ENCODE measurements at places on chromosomes 7 and 10.

- DNase-seq: no peak
Observed at GRCh38 chr10:132848951-132849545, 63.1 kb upstream of the NKX6-2 start.

DNA sequence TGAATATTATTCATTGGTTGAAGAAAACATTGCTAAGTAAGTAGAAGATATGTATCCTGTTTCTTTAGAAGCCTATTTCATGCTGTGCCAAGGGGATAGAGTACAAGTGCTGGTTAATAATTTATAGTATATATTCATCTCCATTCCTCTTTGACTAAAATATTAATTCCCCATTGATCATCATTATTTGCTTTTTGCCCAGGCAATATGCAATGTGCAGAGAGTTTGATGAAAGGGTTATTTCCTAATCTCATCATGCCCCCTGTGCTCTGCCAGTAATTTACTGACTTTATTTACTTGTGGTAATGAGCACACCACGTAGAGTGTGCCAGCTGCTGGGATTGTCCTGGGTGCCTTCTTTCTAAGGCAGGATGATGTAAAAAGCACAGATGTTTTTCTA is 180.9 kb downstream of the REEP3 start:
- peak; percentile 84 for DNase-seq

DNA sequence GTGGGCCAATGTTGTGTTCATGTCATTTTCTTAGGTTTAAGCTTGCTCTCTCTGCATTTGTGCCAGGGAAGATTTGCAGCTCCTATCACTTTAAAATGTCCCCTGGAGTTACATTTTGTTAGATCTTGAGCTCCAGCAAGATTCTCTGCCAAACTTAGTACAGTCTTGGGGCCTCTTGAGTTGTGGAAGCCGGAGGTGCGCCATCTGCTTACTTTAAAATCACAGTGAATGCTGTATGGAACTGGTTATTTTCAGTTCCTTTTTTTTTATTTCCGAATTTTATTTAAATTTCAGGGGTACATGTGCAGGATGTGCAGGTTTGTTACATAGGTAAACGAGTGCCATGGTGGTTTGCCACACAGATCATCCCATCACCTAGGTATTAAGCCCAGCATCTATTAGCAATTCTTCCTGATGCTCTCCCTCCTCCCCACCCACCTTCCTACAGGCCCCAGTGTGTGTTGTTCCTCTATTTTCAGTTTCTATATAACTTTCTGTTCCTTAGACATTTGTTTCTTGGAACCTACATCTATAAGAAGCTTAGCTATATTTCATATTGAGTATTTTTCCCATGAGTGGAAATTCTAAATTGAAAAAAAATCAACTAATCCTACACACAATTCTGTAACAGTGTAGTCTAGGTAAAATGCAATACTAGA is 114.4 kb upstream of the CREB5 start:
- DNase-seq: no peak

DNA sequence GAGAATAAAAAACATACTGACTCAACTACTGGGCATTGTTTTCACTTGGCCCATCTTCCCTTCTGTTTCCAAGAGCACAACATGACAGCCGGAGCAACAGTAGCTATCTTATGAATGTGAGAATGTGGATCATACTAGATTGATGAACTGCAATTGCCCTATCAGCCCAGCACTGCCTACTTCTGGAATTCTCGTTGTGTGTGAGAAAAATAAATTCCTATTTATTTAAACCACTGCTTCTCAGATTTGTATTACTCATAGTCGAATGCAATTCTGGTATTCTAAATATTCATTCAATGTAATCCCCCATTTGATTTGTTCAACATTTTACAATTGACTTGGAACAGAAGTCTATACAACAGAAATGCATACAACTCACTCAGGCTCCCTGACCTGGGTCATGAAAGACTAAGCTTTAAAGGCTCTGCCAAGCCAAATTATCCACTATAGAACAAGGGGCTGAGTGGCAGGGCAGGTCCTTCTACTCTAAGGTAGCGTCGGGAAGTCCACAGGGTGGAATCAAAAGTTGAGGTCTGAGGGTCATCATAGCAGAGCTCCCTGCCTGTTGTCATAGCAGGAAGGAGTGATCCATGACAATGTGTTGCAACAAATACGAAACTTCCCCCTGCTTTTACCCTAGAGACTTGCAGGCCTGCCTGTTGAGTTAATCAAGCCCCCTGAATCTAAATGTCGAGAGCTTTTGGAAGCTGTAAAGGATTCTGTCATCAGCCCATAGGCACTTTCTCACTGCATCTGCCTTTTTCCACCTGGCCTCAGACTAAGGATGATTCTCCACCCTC is 12.4 kb upstream of the JAZF1 start:
- DNase-seq: no peak

GRCh38 chr10:127947211-127947610 is 40.3 kb downstream of the PTPRE start:
- DNase-seq: no peak

DNA sequence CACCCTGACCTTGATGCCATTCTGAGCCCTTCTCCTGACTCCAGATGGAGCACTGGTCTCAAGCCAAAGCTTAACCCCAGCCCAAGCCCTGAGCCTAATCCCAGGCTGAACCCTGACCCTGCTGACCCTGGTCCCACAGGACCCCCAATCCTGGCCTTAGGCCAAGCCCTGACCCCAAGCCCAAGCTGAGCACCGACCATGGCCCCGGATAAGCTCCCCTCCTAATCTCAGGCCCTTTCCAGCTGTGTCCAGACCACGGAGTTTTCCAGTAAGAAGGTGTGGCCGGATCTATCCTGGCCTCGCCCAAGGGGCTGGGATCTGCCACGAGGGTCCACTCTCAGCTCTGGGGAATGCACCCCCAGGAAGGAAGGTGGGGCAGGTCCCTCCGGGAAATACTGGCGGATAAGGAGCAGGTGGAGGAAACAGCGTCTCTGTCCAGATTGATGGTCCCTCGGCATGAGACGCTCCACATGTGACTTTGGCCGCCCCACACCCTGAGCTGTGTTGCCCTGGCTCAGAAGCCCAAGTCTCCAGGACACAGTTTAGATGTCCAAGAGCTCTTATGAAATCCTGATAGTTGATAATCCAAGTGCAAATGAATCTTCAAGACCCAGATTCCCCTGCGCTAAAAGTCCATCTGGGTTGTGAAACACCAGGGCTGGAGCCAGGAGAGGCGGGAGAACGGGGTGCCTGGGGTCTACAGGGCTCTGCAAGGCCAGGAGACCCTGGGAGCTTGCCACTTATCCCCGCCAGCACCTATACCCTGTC is 10.4 kb downstream of the ELN start:
- DNase-seq: no peak

DNA sequence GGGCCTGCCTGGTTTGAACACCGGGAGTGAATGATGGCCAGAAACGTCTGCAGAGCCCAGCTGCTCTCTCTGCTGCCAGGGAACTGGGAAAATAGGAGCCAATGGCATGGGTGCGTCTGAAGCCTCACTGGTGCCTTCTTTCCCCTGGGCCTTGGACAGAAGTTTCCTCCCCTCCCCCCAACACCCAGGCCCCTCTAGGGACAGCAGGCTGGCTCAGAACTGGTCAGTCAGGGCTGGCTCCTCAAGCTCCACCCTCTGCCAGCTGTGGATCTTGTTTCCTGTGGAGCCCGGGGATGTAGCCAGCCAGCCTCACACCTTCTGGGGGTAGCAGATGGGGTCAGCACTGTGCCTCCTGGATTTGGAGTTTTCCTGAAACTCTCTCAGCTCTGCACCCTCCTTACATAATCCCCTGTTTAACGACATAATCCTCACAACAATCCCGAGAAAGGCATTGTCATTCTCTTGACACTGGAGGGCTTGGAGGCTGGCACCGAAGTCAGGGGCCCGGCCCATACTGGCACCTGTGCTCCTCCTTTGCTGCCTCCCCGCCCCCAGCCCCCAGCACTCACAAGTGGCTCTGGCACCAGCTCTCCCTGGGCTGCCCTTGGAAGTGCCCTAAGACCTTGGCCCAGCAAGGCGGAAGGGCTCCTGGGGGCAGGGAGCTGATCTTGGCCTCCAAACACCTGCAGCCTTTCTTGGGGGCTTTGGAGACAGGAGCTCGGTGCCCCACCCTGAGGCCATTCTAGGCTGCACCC is 5.7 kb downstream of the LDB3 start:
- DNase-seq: peak; percentile 86

DNA sequence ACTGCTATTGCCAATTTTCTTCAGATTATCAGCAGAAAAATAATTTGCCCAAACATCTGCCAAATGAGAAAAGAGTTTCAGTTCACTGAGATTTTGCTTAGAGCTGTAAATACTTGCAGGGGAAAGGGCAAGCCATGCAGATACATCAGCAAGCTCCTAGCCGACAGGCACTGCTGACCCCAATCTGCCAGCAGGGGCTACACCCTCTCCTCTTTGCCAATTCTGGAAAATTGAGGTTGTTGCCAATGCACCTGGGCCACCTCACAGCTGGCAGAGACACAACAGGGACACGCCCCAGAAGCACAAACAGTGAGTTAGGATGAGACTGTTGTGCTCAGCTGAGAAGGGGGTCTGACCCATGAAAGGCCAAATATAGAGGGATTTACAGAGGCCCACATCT is 129.5 kb upstream of the MYO3A start:
- DNase-seq: peak; percentile 95

GRCh38 chr7:823649-824048 is 8.6 kb upstream of the SUN1 start:
- peak; percentile 25 for DNase-seq

DNA sequence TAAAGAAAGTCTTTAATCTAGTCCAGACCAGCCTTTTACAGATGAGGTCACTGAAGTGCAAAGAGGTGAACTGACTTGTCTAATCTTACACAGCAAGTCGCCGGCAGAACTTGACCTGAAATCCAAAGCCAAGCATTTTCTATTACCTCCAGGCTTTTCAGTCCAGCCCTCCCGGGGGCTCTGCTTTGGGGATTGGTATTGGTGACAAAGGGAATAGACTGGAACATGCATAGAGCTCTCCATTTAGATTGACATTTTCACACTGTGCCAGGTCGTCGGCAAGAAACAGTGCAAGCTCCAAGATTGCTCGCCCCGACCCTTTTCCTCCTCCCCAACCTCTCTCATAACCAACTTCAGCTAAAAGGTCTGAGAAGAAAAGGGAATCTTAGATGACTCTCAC is 42.2 kb upstream of the MTPAP start:
- DNase-seq: no peak

- no peak for DNase-seq
Observed at GRCh38 chr7:36657036-36657660, 67.1 kb downstream of the AOAH start.

- DNase-seq: peak; percentile 54
Observed at GRCh38 chr10:116737627-116738327, 4.6 kb downstream of the HSPA12A start.

- no peak for DNase-seq
Observed at GRCh38 chr7:143967398-143967797, 12.8 kb downstream of the OR2F1 start.

DNA sequence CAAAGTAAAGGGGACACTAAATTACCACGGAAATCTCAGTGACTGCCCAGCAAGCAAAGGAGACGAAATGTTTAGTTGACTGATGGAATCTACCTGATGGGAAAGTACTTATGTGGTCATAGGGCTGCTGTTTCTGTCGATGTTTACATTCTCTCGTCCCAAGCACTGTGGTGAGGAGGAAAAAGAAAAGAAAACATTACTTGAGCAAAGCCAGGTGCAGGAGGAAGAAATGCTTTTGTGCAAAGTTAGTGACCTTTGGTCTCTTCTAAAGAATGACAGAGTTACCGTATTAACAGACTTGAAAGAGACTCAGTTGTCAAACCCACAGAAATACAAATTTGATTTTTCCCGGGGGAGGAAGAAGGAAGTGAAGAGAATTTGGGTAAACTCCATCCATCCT is 43.3 kb upstream of the FMC1 start:
- DNase-seq: no peak

DNA sequence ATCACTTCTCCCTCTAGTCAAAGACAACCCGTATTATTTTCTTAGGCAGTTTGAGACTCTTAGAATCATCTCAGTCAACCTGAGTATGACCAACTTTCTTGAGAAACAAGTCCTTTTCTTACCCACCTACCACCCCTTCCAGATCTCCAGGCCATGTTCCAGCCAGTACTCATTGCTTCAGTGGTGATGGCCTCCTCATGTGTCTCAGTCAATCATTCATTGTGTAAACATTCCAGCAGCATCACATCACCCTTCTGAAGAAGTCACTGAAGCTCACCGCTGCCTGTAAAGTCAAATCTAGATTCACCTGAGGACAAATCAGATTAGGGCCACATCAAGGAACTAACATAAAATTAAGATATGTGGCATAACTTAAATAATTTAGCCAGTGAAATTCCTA is 467.2 kb upstream of the NRP1 start:
- no peak for DNase-seq

DNA sequence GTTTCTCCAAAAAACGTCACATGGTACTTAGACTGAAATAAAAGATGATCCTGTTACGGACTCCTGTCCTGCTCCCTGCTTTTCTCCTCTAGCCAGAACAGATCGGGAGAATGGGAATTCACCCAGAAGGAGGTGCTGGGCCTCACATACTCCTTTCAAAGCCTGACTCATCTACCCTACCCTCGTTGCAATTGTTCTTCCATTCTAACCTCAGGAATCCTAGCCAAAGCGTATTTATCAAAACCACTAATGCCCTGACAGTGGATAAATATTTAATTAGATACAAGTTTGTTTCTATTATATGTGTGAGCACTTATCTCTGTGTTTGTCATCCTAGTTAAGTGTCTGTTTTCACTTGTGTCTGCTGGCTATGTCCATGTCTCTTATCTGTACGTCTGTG is 21.7 kb downstream of the ZCWPW1 start:
- DNase-seq: no peak

DNA sequence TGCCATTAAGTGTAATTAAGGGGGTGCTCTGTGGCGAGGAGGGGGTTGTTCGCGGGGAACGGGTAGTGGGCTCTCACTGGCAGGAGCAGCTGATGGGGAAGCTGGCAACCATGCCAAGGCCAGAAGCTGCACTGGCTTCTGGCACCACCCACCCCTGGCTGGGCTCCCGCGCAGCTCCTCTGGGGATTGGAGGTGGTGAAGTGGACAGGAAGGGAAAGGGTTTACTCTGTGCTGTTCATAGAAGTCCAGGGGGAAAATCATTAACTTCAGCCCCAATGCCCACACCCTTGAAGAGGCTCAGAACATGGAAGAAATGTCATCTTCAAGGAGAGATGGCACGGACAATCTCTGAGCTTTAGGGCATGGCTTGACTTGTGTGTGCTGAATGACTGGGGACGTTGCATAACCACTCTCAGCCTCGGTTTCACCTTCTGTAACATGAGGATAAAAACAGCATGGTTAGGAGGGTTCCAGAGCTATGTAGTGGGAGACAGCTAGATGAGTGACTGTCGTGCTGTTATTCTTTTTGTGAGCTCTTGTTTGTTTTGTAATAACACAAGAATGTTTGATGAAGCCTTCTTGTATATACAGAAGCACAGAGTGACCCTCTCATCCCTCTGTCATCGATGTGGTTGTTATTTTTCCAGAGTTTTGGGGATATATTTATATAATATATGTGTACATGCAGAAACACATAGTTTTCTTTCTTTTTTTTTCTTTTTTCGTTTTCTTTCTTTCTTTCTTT is 29.9 kb downstream of the KAZALD1 start:
- peak; percentile 74 for DNase-seq

GRCh38 chr10:70034232-70034631 is 18.4 kb upstream of the MACROH2A2 start:
- DNase-seq: peak; percentile 26

GRCh38 chr7:151207315-151207714 is 3.0 kb downstream of the H2BK1 start:
- no peak for DNase-seq

GRCh38 chr7:156764016-156764669 is 123.6 kb downstream of the RNF32 start:
- peak; percentile 95 for DNase-seq

- DNase-seq: no peak
Observed at GRCh38 chr10:35006836-35007235, 83.3 kb downstream of the CUL2 start.
